Stimulated activated CD4-positive, alpha-beta T cell treated with anti-CD3 and anti-CD28 coated beads, Interleukin-1b, Interleukin-23, amount 100 ng/mL, for 1 hour (primary cell): ENCODE measurements at places on chromosomes 1 and 21.

- DNase-seq: no peak
Measured at GRCh38 chr1:27521861-27522431, 32.0 kb upstream of the WASF2 start.

- no peak for DNase-seq
Measured at GRCh38 chr1:78176448-78176847, 130.7 kb downstream of the GIPC2 start.

- DNase-seq: no peak
Measured at GRCh38 chr1:22508329-22508728, 55.0 kb upstream of the EPHA8 start.

- DNase-seq: no peak
Measured at GRCh38 chr1:22788254-22788661, 77.6 kb downstream of the EPHB2 start.

DNA sequence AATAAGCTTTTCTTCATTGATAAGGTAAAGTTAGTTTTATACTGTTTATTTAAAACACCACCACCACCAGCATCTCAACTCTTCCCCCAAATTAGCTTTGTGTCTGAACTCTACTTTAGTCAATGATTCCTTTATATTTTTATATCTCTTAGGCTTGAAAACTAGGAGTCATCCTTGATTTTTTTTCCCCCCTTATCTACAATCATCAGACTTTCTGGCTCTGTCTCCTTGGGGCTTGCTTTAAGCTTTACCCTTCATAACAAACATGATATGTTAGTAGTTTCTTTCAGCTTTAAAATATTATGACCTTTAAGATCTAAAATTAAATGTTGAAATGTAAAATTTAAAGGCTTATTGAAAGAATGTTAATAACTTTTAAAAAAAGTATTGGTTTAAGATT is 28.3 kb downstream of the HS2ST1 start:
- no peak for DNase-seq

- no peak for DNase-seq
Measured at GRCh38 chr21:42276526-42277154, 38.6 kb downstream of the TFF3 start.

GRCh38 chr1:174153085-174153824 is 6.1 kb upstream of the RABGAP1L start:
- DNase-seq: no peak

GRCh38 chr1:37255136-37255795 is 219.1 kb upstream of the ZC3H12A start:
- DNase-seq: no peak

- no peak for DNase-seq
Measured at GRCh38 chr1:19042675-19043578, 86.5 kb upstream of the IFFO2 start.

DNA sequence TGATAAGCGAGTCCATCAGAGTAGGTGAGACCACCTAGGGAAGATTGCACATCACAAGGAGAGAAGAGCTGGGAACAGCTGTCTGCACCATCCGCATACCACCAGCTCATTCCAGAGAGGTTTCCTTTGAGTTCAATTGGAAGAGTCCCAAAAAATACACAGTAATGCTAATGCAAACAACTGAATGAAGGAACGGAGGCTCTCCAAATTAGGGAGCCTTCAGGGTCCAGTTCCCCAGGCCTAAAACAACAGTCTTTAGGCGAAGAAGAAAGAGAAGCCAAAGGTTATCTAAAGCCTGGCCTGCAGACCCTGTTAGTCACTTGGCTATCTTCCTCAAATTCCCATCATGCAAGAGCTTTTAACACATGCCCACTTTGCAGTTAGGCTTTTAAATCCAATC is 246.4 kb downstream of the PBX1 start:
- DNase-seq: no peak

- no peak for DNase-seq
Measured at GRCh38 chr1:3652548-3653285, 401 bp downstream of the TP73 start.

- DNase-seq: no peak
Measured at GRCh38 chr1:47411436-47411835, 4.6 kb upstream of the FOXE3 start.

DNA sequence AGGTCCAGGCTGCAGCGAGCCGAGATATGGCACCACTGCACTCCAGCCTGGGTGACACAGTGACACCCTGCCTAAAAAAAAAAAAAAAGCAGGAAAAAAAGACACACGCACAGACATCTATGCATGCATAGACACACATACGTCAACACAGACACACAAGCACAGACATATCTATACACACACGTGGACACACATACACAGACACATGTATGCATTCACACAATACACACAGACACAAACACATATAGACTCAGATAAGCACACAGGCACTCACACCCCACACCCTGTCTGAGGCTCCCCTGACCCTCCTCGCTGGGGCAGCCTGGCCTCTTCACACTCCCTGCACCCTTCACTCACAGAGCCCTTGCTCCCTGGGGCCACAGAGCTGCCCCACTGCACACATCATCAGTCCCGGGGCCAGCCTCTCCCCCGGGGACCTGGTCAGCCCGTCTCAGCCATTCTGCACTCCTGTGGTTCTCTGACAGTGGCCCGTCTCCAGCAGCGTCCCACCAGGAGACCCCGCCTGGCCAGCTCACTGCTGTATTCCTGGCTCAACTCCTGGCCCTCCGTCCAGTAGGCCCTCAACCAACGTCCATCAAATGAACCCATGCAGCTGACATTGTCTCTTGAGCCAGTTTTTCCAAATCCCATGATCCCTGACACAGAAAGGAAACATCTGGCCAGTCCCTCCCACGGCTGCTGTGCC is 4.6 kb upstream of the PRKCZ start:
- no peak for DNase-seq

GRCh38 chr1:90502194-90502593 is 214.9 kb downstream of the BARHL2 start:
- DNase-seq: no peak

DNA sequence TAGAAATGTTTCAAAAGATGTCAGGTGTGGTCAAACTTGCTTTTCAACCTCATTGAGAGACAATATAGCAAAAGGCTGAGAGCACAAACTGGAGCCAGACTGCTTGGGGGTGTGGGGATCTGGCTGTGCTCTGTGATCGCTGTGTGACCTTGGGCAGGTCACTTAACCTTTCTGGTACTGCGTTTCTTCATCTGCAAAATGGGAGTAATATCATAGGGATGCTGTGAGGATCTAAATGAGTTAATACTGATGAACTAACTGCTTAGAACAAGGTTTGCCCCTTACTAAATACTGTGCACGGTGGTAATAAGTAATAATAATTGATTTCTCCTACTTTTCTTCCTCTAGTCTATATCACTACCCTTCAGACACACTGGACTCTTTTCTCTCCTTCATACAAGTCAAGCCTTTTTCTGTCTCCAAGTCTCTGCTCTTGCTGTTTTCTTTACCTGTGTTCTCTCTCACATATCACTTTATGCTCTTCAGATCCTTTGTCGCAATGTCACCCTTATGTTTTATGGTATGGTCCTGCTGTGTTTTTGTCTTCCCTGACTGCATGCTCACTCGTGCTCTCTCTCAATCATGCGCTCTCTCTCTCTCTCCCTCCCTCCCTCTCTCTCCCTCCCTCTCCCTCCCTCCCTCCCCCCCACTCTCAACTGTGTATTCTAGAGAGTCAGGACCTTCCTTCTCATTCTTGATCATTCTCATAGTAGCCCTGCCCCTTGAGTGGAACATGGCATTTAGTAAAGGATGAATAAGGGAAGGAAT is 3.3 kb downstream of the MGST3 start:
- no peak for DNase-seq

DNA sequence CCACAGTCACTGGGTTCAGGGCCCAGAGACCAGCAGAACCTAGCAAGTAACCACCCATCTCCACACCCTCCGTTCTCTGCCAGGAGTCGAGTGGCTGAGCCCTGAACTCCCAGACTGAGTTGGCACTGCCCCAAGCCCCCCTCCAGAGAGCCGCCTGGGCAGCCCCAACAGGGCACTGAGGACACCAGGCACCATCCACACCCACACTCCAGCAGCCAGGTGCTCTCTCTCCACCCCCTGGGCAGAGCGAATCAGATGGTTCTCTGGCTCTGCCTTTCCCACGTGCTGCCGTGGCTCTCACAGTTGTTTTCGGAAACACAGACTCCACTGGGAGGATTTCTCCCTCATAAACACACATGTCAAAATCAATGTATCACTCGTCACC is 13.6 kb downstream of the WDR4 start:
- no peak for DNase-seq

DNA sequence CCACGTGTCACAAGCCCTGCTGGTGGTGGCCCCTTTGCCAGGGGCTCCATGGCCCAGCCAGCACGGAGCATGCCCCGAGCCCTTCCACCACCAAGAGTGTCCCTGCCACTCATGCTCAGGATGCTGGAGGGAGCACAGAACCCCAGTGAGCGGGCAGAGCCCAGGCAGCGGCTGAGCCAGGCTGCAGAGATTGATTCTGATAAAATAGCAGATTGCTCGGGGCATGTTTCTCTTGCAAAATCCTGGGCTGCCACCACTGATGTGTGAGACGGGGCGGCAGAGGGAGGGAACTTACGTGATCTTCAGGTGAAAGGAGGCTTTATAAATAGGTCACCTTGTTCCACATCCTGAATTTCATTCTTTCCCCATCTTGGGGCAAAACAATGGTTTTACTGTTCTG is 53.2 kb downstream of the SPSB1 start:
- DNase-seq: no peak

DNA sequence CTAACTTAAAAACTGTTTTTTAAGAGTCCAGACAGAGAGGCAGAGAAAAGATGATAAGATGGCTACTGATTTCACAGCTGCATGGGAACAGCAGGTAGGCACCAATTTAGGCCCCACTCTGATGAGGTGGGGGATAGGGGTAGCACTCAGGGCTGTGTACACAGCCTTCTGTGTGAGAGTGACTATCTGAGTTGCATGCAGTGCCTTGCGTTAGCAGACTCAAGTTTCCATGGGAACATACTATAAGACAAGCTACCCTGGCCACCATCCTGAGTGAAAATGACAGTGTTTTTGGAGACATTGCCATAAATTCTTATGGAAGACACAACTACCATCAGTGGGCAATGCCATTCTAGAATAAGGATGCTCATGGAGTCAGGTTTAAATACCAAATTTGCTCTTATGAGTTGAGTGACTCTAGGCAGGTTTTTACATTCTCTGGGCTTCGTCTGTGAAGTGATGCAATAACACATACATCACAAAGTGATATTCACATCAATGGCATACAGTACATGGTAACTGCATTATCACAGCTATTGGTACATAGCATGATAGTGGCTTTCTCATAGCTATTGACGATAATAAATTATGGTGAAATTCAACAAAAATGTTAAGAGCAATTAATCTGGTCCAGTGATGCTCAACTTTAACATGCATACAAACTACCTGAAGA is 30.5 kb downstream of the SLC9C2 start:
- DNase-seq: no peak

GRCh38 chr1:179984101-179984500 is 29.5 kb downstream of the CEP350 start:
- no peak for DNase-seq

- no peak for DNase-seq
Measured at GRCh38 chr1:169491845-169492281, 6.1 kb upstream of the SLC19A2 start.

DNA sequence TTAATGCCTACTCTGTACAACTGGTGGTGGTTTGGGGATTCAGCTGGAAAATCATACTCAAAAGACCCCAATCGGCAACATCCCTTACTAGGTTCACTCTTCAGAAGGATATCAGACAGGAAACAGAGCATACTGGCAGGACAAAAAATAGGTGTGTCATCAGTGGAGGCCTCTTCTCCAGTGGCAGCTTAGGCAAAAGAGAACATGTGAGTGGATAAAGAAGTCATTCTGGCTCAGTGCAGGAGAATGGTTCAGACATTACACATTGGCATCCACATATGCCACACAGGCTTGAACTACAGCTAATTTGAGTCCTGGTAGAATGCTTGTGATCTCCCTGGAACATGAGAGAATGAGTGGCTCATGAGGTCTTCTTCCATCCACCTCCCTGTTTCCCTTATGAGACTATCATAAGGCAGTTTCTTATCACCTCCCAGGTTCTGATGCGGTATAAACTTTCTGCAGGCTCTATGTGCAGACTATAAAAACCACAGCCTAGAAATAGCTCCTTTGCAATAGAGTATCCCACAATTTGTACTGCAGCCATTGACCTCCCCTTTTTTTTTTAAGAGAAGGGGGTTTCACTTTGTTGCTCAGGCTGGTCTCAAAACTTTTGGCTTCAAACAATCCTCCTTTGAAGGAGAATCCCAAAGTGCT is 24.7 kb downstream of the VAMP4 start:
- DNase-seq: no peak

- no peak for DNase-seq
Measured at GRCh38 chr21:26788790-26789189, 56.4 kb downstream of the ADAMTS1 start.

- DNase-seq: no peak
Measured at GRCh38 chr1:203701606-203702005, 63.4 kb upstream of the LAX1 start.

DNA sequence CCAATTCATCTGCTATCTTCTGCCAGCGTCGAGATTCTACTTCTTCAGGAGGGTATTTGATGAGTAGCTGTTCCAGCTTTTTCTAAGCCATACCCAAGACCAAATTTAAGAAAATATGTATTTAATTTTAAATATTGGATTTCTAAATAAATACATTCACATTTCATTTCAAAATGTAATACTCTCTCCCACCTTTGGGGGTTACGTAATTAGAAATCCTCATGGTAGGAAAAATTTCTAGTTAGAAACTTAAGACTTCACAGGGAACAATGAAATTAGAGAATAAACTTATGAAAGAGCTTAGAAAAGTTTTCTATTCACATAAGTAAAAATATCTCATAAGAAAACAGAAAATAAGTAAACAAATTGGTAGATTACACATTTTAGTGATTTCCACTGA is 102.9 kb downstream of the ZZZ3 start:
- DNase-seq: no peak

DNA sequence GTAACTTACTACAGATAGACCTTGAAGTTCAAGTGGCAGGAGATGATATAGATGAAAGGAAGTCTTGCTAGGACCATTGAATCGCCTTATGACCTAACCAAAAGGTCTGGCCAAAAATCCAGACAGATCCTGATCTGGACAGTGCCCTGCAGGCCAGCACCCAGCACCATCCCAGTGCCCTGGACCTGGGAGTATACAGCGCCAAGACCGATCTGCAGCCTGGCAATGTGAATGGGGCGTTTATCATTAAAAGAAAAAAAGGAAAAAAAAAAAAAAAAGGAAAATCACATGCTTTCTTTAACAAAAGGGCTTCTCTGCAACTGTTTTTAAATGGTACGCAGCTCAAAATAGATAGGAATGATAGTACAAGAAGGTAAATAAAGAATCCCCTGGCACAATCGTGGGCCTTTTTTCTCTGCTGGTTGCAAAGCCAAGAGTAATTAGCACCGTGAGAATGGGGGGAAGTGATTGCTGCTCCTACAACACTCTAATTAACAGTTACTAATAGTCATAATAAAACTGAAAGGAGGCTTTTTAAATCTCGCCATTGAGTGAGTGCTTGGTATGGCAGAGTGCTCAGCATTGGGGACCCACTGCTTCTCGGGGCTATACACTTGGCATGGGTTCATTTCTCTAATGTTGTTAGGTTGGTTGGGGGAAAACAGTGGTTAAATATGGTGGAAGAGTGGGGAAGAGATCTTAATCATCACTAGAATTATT is 146.7 kb downstream of the KAZN start:
- no peak for DNase-seq
